Activated CD8-positive, alpha-beta memory T cell treated with anti-CD3 and anti-CD28 coated beads for 24 hours (primary cell): ENCODE measurements at places on chromosomes 2 and 18.

- DNase-seq = no peak
Measured at GRCh38 chr18:56562479-56562878, 75.9 kb downstream of the TXNL1 start.

- DNase-seq = no peak
Measured at GRCh38 chr18:8685141-8685913, 20.0 kb upstream of the MTCL1 start.

GRCh38 chr2:174493549-174494331 lies 6.9 kb upstream of the GPR155 start:
- DNase-seq = no peak

- no peak for DNase-seq
Measured at GRCh38 chr18:36828157-36828629, 609 bp downstream of the TPGS2 start.

- DNase-seq = no peak
Measured at GRCh38 chr18:35174745-35175144, 66.1 kb upstream of the ZNF397 start.

GRCh38 chr2:43132683-43133301 lies 93.6 kb downstream of the ZFP36L2 start:
- DNase-seq = peak; percentile 76

DNA sequence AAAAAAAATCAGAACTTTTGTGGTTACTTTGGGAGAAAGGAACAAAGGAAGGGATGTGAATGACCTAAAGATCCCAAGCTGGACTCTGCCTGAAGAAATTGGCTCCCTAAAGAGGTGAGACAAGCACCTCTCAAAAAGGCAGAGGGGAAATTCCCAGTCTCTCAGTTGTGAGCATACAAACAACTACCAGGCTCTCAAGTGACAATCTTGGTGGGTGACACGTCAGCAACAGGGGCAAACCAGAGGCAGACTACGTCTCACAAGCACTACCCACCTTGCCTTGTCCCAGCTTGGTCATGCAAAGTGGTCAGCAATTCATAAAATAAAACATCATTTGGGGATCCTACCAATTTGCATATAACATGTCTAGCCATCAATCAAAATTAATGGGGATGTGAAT lies 24.3 kb upstream of the LRATD1 start:
- no peak for DNase-seq

DNA sequence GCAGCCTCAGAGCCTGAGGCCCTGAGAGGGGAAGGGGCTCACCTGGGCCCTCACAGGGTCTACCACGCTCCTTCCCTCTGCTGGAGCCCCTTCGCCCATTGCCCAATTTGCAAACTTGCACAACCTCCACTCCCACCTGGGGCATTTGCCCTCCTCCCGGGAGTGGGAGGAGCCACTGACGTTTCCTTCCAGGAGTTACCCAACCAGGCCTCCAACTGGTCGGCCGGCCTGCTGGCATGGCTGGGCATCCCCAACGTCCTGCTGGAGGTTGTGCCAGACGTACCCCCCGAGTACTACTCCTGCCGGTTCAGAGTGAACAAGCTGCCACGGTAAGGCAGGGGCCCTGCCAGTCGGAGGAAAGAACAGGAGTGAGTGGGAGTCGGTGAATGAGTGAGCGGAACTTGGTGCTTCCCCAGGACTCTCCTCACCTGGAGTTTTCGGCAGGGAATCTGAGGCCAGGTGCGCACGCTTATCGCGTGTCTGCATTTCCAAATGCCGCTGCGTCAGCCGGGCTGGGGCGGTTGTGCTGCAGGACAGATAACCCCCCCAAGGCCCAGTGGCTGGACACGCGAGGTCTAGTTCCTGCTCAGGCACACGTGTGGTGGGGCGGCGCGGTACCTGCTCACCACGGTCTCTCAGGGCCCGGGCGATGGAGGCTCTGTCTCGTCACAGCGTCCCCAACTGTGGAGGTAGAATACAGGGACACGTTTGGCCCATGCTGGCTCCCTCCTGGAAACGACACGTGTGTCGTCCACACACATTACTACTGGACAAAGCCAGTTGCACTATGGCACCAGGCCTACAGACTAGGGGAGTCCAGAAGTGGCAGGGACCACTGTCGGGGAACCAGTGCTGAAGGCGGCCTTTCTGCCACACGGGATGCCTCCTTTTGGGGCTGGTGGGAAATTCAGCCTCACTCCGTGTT lies 11.7 kb downstream of the ANO7 start:
- no peak for DNase-seq

DNA sequence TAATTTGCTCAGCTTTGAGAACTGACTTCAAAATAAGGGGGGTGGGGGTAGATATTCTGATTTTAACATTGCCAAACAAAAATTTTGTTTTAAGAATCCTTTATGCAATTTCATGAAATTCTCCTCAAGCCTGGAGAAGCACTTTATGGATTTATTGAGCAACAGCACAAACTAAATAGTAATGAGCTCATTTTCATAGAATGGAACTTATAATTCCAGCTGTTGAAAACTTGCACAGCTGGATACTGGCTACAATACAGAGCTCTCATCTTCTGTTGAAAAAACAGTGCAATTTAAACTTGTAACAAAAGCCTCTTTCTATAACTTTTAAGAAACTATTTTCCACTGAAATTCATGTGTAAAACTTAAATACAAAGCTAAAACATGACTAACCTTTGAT lies 137.6 kb upstream of the FN1 start:
- DNase-seq = no peak

DNA sequence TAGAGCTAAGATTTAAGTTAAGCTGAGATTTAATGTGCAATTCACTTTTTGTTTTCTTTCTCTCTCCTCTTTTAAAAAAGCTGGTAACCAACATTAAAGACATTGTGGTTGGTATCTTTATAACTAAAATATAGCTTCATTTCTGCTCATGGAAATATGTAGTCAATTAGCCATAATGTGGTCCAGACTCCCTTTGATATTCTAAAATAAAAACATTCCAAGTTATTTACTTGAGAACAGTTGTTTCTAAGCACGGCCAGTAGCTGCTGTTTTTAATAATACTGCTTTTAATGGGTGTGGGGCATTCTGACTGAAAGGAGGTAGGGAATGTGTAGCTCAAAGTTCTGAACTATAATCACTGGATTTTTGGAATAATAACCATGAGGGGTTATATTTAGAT lies 183.3 kb upstream of the FBXO11 start:
- no peak for DNase-seq
